MG63 (cell line): ENCODE measurements at places on chromosomes 6 and 20.
A peak's percentile ranks its signal among the peaks of the same experiment; 100 is the strongest.

DNA sequence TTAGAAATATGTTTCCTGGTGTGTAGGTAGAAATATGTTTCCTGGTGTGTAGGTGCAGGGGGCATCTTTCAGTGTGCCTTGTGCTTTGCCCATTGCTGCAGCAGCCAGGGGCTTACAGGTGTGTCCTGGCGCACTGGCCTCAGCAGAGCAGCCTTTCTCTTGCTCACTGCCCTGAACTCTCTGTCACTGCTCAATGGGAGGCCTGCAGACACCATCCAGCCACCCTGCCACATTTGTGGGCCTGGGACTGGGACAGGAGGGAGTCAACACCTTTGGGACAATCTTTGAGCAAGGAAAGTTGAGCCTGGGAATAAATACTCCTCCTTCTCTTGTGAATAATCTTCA is 62.4 kb upstream of the RBM24 start:
- no peak for DNase-seq

- no peak for DNase-seq
Observed at GRCh38 chr20:23278172-23278571, 72.4 kb upstream of the NXT1 start.

DNA sequence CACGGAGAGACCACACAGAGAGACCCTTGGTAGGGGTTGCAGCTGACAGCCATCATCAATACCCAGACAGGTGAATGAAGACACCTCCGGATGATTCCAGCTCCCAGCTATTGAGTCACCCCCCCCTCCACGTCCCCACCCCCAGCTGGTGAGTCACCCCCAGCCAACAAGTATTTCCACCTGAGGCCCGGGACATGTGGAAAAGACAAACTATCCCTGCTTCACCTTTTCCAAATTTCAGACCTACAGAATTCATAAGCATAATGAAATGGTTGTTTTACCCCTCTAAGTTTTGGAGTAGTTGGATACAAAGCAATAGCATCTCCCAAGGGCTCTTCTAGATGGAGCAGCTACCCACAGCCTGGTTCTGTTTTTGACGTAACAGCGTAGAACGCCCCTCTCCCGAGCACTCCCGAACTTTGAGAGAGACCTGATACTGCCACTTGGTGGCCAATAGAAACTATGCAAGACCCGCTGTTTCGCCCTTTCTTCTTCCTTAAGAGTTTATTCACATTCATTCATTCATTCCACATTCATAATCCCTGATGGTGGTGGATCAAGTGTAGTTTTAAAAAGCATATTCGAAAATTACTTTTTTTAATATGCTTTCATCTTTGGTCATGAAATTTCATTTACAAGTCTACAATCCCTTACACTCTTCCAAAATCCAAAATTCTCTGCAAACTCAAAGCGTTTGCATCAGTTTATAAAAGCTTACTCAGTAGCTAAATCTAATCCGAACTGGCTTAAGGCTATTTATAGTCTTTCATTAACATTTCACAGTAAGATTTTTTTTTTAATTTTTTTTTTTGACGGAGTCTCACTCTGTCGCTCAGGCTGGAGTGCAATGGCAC is 15.1 kb upstream of the PPP1R16B start:
- DNase-seq: peak; percentile 38

DNA sequence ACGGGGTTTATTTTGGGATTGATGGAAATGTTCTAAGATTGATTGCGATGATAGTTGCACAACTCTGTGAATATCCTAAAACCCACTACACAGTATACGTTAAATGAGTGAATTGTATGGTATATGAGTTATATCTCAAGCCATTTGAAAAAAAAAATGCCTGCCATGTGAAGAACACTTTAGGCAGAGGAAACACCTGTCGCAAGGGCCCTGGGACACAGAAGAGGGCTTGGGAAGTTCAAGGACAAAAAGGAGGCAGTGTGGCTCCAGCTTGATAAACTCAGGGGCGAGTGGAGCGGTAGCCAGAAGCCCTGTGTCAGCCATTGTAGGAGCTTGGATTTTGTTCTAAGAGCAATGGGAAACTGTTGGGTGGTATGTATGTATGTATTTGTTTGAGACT is 37.0 kb downstream of the CEP250 start:
- no peak for DNase-seq

DNA sequence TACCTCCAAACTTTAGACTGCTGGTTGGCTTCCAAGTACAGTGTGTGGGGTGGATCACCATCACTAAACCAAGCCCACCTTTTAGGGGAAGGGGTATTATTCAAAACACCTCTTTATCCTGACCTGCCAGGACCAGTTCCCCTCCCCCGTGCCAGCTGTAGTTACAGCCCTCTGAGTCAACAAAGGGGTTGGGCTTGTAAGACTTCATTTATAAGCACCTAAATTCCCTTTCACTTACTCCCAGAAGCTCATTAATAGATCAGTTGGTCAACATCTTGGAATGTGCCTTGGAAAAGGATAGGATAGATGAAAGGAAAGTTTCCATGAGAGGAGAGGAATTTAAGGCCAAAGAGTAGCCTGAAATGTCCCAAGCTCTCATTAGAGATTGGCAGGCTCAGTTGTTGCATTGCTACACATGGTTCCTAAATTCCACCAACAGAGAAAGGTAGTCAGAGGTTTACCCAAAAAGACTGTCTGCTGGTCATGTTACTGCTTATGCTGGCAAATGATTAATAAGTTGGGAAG is 59.2 kb downstream of the TNFAIP3 start:
- peak; percentile 67 for DNase-seq

DNA sequence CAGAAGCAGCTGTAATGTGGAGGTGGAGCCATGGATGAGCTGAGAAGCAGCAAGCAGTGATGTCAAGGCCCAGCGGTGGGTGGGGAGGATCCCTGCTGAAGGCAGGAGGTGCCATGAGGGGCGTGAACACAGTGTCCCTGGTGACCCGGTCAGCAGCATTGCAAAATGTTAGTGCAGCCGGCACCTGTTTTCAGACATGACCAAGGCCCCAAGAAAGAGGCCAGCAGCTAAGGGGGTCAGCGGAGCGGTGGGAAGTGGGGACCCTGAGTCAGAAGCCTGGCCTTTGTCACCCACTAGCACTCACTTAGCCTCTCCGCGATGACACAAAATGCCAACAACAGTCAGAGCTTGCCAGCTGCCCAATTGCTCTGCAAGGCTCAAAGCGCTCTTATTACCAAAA is 51.9 kb downstream of the TMEM242 start:
- no peak for DNase-seq

DNA sequence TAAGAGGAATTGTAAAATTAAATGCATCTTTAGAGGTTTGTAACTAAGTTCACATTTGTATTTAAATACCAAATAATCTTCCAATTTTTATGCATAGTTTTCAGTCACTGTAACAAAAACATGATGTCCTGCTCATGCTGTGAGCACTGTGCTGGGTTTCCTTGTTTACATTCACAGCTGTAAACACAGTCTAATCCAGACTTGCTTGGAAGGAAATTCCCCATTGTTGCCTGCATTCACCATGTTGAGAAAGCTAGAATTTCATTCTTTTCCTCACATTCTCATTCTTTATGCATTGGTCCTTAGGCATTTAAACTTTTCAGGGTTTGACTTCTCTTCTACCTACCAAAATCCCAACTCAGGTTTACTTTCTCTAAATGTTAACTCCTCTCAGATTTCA is 242.0 kb upstream of the TBX18 start:
- no peak for DNase-seq

DNA sequence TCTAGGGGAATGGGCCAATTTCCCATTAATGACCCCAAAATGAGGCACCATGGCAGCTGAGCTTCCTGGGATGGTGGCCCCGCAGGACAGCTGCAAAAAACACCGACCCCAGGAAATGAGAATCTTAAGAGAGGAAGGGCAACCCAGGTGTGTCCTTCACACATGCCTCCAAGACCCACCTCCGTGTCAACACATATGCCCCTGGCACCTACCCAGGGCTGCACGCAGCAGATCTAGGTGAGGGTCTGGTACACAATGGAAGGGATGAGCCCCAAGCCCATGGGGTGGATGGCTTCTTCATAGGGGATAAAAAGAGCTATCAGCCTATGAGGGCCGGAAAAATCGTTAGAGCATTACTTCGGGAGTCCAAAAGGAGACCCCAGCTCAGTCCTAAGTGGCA is 9.5 kb downstream of the MTCH1 start:
- no peak for DNase-seq

- DNase-seq: no peak
Observed at GRCh38 chr6:34890533-34890925, 1.5 kb downstream of the ANKS1A start.

DNA sequence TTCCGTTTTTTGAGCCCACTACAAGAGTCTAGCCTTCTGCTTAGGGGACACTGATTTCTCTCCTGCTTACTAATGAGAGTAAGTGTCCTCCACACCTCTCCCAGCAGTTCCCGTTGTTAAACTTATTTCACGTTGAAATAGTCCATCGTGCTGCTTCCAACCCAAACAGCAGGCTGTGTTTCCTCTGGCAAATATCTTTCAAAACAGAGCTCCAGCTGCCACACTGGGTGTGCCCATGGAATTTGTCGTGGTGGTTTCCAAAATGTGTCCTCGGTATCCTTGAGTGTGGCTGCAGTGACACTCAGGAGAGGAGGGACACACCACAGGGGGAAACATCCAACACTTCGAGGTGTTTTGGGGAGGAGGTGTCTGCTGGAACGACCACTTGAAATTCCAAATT is 176.5 kb upstream of the RALGAPA2 start:
- no peak for DNase-seq

- DNase-seq: no peak
Observed at GRCh38 chr6:56437171-56437900, 190.0 kb upstream of the COL21A1 start.

DNA sequence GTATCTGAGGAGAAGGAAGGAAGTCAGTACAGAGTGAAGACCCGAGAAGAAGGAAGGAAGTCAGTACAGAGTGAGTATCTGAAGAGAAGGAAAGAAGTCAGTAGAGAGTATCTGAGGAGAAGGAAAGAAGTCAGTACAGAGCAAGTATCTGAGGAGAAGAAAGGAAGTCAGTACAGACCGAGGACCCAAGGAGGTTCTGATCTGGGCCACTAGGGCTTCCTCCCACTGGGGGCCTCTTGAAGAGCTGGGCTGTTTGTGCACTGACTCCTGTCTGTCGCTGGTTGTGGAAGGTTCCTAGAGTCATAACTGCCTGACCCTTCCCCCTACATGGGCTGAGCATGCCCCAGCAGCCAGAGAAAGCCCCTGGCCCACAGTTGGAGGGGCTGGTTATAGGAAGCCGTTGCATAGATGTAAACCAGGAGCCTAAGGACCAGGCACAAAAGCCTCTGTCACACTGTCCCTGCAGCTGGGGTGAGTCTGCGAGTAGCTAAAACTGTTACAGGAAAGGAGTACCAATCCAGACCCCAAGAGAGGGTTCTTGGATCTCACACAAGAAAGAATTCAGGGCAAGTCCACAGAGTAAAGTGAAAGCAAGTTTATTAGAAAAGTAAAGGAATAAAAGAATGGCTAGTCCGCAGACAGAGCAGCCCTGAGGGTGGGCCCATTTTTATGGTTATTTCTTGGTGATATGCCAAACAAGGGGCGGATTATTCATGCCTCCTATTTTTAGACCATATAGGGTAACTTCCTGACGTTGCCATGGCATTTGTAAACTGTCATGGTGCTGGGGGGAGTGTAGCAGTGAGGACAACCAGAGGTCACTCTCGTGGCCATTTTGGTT is 395.9 kb downstream of the PREX1 start:
- DNase-seq: no peak

- no peak for DNase-seq
Observed at GRCh38 chr6:47405273-47405672, 72.3 kb upstream of the CD2AP start.

DNA sequence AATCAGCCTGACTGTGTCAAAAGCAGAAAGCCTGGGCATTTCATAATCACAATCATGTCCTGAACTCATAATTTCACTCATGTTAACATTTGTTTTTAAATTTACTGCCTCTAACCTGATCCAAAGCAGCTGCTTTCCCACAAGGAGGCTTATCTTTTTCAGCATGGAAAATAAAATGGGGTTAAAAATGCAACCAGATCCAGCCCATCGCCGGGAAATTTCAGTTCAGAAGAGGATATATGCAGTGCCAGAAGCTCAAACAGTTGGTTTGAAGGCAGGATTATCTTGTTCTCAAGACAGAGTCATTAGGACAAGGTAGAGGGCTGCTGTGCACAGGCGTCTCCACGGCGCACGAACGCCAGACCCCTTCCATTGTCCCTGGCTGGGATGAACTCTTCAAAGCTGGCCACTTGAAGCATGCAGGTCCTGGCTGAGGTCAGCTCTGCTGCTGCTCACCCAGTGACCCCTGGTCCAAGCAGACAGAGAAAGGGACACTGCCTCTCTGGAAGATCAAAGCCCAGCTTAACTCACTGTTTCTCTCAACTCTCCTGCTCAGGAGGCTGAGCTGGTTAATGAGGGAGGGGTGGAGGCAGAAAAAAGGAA is 191.1 kb upstream of the HEY2 start:
- no peak for DNase-seq

GRCh38 chr20:47521059-47521808 is 19.5 kb downstream of the NCOA3 start:
- no peak for DNase-seq

GRCh38 chr6:169811521-169812256 is 60.3 kb downstream of the ERMARD start:
- DNase-seq: no peak

- no peak for DNase-seq
Observed at GRCh38 chr6:162344646-162345010, 382.9 kb downstream of the PRKN start.

- no peak for DNase-seq
Observed at GRCh38 chr6:87794922-87795885, 93.2 kb upstream of the AKIRIN2 start.

- DNase-seq: no peak
Observed at GRCh38 chr20:57092900-57093530, 173.4 kb downstream of the BMP7 start.

- DNase-seq: no peak
Observed at GRCh38 chr6:78076371-78076770, 423.5 kb downstream of the MEI4 start.

- DNase-seq: no peak
Observed at GRCh38 chr20:1955217-1955616, 38.6 kb downstream of the PDYN start.

GRCh38 chr6:93105017-93105416 is 314.3 kb downstream of the EPHA7 start:
- peak; percentile 24 for DNase-seq

DNA sequence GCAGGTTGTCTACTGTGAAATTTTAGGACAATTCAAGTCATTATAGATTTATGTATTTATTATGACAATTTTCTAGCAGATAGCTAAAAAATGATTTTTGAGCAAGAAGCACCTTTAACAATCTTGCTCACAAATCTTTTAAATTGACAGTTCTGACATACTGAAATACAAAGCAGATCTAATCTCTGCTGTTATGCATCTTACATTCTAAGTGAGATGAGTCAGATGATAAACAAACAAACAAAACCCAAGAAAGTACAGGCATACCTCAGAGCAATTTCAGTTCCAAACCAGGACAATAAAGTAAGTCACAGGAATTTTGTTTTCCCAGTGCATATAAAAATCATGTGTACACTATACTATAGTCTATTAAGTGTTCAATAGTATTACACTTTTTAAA is 430.7 kb upstream of the PTCHD4 start:
- DNase-seq: no peak
